ENCODE measurements at places on chromosomes 7 and 10. TPM values are rescaled to one million over a fixed set of nuclear protein-coding genes. Genes with fewer than 3 reads are reported as not detected.
A peak's percentile ranks its signal among the peaks of the same experiment; 100 is the strongest.

DNA sequence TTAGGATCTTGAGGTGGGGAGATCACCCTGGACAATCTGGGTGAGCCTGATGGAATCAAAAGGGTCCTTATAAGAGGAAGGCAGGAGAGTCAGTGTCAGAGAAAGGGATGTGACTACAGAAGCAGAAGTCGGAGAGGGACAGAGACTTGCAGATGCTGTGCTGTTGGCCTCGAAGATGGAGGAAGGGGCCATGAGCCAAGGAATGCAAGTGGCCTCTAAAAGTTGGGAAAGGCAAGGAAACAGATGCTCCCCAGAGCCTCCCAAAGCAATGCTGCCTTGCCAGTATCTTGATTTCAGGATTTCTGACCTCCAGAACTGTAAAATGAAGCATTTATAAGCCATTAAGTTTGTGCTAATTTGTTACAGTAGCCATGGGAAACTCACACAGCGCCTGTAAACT, 165.2 kb downstream of the FANK1 start:
- no peak for DNase-seq

The LIPF gene
- total RNA-seq = not detected

DNA sequence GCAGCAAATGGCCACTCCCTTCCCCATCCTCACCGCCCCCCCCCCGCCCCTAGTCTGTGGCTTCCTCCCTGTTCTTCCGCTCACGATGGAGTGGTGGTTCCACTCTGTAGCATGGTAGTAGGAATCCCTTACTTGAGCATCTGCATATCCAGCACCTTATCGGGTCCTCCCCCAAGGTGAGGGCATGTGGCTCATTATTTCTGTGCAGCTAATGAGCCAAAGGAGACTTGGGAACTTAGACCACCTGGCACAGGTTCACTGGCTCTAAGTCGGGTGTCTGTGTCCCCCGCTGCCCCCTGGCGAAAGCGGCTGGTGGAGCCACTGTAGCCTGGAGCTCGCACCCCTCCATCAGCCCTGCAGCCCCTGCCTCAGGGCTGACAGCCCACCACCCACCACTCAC, 22.8 kb upstream of the GPR26 start:
- DNase-seq = peak; percentile 11

DNA sequence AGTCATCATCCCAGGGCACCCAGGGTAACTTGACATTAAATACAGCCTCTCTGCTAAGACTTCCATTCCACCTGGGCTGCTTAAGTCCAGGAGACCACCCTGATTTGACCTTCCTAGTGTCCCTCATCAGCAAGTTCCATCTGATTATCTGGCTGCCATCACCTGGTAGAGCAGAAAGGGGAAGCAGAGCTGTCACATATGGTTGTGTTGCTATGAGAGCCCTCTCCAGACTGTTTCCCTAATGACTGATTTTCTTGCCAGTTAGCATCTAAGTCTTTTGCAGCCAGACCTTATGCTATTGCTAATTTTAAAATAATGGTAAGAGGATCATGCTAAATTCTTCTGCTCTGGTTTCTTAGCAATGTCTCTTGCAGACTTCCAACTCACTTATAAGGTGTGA, 38.7 kb downstream of the KCNH2 start:
- no peak for DNase-seq

The PAPSS2 gene
- total RNA-seq = 4.3 TPM

DNA sequence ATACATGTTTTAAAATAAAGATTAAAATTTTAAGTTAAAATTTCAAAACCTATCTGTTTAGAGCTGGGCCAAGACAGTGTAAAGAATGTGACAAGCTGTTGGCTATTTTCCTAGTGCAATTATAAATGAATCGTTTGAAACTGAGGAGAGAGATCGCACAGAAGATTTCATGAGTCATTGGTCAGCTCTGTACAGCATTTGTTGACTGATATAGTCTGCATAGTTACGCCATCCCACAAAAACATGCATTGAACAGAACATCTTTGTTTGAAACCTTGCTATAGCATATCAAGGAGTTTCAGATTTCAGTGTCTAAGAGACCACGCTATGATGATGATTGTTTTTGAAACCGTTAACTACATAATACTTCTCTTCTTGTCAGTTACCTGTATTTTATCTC, 1.3 kb upstream of the C10orf67 start:
- DNase-seq = no peak

- peak; percentile 73 for DNase-seq
Observed at GRCh38 chr7:101739775-101740398, 77.5 kb upstream of the CUX1 start.

The RHBDD2 gene
- total RNA-seq = 50.1 TPM

The TSPAN33 gene
- 4.5 TPM for total RNA-seq

- DNase-seq = no peak
Observed at GRCh38 chr7:56051053-56051338, 248 bp downstream of the PSPH start.

DNA sequence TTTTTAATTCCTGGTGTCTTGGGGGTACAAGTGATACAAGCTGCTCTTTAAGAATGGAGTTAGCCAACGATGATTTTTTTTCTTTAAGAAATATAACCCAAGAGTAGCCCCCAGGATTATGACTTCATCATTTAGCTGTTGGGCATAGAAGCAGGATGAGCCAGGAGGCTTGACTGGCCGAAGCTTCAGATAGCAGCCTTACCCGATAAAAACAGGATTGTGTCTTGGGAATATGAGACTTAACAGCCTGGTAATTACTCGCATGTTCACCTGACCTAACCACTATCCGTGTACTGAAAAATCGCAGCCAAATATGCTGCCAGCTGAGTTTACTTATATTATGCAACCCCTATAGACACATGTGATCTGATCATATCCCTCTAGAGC, 346.0 kb upstream of the BMPER start:
- no peak for DNase-seq

- DNase-seq = no peak
Observed at GRCh38 chr7:23356726-23357125, 57.6 kb downstream of the MALSU1 start.

DNA sequence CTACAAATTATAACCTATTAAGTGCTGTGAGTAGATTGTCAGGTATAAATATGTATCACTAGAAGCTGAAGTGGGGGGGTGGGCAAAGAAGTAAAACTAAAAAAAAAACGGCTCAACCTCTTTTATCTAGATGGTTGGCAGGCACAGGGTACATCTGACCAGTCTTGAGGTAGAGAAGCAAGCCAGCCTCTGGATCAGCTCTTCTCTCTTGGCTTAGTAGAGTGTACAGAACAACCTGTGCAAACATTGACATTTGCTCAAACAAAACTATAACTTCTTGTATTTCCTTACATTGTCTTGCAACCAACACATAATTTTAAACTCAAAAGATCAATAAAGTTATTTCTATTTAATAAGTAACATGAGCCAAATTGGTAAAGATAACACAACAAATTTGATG, 25.6 kb downstream of the DNA2 start:
- no peak for DNase-seq

The TFR2 gene
- total RNA-seq = 9.7 TPM

DNA sequence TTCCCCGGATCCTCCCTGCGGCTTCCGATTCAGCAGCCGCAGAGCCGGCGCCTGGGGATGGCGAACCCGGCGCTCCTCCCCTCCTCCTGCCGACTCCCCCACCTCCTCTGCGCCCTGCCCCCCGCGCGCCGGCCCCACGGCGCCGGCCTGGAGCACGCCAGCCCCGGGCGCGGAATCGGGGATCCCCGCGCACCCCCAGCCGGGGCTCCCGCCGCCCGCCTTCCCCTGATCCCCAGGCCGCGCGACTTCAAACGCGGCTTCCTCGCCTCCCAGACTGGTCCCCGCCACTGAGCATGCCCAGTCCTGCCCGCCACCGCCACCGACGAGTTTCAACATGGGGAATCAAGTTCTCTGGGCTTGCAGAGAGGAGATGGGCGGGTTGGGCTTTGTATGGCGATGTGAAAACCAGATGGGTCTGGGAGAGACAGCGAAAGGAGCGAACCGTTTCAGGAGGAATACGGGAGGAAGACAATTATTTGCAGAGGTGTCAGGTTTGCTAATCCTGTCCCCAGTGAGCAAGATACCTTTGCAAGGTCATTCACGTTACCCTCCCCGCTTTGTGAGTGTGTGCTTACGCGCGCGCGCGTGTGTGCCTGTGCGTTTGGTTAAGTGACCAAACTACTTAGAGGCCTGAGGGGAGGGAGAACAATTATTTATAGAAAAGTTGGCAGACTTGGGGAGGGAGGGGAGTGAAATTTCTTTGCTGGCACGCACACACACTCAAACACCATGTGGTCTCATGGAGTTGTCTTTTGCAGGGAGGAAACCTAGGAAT, at the start of gene PANK1:
PANK1 (minus strand) TSS at position 276 of the 775 bp plus-strand sequence. CDS start 351 bp downstream, outside the sequence.
- peak; percentile 90 for DNase-seq

DNA sequence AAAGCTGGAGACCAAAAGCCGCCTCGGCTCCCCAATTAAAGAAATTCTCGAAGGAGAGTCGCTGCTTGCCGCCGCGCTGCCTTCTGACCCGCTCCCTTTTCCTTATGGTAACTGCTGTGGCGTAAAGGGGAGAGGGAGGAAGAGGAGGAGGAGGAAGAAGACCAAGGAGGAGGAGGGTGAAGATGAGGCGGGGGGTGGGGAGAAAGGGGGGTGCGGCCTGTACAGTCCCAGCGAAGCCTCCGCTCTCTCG, 388 bp downstream of the CNOT4 start:
- DNase-seq = no peak

The ASL gene
- 64.0 TPM for total RNA-seq

GRCh38 chr10:53537508-53537907, 764.9 kb upstream of the MBL2 start:
- no peak for DNase-seq

- no peak for DNase-seq
Observed at GRCh38 chr7:41809116-41809515, 106.2 kb upstream of the INHBA start.

DNA sequence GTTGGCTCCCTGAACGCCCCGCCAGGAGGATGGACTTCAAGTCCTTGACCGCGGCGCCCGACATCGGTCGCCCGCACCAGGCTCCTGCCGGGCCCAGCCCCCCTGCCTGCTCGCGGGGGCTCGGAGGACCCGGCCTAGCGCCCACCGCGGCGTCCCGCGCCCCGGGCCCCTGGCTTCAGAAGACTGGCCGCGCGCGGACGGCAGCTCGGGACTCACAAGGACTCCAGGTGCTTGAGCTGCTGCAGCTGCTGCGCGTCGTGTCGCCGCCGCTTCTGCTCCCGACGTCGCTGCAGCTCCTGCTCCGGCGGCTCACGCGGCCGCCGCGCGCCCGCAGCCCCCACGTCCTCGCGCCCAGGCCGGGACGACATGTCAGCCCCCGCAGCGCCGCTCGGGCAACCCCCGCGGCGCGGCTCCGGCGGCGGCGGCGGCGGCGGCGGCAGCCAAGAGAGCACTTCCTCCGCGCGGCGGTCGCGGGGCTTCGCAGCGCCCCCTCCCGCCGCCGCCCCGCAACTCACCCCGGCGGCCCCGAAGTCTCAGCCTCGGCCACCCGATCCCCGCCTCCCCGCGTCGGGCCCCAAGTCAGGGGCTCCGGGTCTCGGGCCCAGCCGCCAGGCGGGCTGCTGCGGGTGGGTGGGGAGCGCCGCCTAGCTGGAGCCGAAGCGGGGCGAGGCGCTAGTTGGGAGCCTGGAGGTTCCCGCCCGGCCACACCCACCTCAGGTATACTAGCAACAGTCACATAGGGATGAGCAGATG, at the start of gene RP9:
RP9 (minus strand) TSS at position 400 of the 753 bp plus-strand sequence; CDS start at position 368, 32 bp downstream.
- peak; percentile 91 for DNase-seq

The MMP21 gene
- total RNA-seq = not detected

GRCh38 chr7:50307368-50308032, 3.0 kb downstream of the IKZF1 start:
- no peak for DNase-seq

The TFEC gene
- total RNA-seq = 45.1 TPM

GRCh38 chr7:124113045-124113444, 80.2 kb upstream of the TMEM229A start:
- no peak for DNase-seq

DNA sequence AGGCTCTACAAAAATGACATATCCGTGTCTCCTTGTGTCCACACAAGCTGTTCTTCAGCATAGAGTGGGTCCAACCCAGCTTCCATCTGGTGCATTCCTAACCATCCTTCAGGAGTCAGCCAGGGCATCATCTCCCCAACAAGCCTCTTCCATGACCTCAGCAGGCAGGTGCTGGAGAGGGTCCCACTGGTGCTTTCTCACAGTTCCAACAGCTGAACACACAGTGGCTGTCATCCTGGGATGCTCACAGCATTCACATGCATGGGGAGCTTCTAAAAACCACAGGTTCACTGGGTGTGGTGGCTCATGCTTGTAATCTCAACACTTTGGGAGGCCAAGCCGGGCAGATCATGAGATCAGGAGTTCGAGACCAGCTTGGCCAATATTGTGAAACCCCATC, 6.4 kb upstream of the CYP3A4 start:
- DNase-seq = no peak

GRCh38 chr10:52561322-52561721, 211.3 kb downstream of the MBL2 start:
- no peak for DNase-seq

DNA sequence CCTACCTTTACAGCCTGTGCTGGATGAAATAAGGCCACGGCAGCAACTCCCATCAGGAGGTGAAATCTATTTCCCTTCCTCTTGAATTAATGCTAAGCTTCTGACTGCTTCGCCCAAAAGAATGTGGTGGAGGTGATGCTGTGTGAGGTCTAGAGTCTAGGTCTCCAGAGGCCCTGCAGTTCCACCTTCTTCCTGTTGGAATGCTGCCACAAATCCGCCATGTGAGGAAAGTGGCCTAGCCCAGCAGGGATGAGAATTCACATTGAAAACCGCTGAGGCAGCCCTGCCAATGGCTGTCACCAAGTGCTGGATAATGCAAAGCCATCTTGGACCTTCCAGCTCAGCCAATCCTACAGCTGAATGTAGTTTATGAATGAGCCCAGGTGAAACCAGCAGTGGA, 28.0 kb downstream of the RHOBTB1 start:
- no peak for DNase-seq

DNA sequence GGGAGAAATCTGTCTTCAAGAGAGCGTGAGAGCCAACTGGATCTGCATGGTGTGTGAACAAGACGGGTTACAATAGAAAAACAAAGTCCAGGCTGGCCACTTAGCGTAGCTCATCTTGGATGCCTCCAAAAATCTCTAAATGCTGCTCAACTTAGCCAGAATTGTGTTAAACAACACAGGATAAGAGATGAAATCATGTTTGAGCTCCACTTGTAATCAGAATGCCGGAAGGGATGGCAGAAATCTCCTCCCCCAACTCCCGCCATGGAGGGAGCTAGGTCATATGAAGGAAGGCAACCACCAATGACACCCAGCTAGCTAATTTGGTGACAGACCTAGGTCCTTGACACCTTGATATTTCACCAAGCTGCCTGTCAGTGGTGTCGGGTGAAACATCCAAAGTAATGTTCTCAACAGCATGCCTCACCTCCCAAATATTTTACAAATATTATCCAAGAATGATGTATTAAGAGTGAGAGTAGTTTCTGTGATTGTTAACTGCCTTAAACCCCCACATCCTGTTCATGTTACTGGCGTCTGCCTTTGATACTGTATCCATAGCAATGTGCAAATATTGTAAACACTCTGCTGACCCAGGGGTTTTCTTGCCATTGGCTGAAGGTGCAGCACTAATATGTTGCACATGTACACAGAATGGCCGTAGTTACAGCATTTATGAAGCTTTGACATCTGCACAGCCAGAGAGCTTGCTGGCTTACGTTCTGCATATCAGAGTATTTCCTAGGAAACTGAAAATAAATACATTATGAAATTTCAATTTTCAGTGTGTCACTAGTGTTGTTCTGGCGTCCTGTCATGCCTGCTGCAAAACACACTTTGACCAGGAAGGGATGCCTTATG, 25.8 kb downstream of the TMEM254 start:
- DNase-seq = no peak

GRCh38 chr10:123781956-123782500, 109.6 kb downstream of the CPXM2 start:
- no peak for DNase-seq

The RAPGEF5 gene
- 20.7 TPM for total RNA-seq

The PLXNA4 gene
- 0.58 TPM for total RNA-seq

- no peak for DNase-seq
Observed at GRCh38 chr10:62639144-62639543, 165.4 kb upstream of the ADO start.

The GSDME gene
- 35.2 TPM for total RNA-seq
